CD8-positive, alpha-beta T cell (primary cell): ENCODE measurements at places on chromosomes 4 and X.
A peak's percentile ranks its signal among the peaks of the same experiment; 100 is the strongest.

GRCh38 chr4:3227878-3228675, 20.9 kb upstream of the MSANTD1 start:
- DNase-seq, result no peak

GRCh38 chr4:40461879-40462278, 126.7 kb downstream of the CHRNA9 start:
- no peak for DNase-seq

- no peak for DNase-seq
Observed at GRCh38 chr4:33837043-33837838, 2407.1 kb downstream of the ARAP2 start.

DNA sequence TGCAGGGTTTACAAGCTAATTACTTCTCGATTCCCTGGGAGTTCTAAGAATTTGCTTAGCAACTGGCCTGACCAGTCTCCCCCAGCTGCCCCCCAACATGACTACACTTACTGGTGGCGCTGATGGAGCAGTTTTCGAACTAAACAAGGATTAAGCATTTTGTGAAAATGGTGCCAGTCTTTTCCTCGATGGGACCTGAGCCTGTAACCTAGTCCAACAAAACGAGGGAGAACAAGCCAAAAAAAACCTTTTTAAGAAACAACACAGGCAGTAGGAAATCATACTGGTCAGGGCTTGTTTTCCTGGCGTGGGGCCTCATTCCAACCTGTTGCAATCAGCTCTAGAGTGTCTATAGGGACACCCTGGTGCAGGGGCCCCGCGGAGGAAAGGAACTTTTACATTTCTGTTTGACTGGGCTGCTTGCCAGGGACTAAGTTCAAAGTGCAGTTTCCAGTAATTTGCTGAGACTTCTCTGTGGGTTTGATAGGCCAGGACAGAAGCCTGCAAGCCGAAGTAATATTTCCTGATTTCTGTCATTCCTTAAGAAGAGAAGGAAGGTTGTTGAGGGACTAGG, 158.7 kb downstream of the SPRY1 start:
- no peak for DNase-seq

DNA sequence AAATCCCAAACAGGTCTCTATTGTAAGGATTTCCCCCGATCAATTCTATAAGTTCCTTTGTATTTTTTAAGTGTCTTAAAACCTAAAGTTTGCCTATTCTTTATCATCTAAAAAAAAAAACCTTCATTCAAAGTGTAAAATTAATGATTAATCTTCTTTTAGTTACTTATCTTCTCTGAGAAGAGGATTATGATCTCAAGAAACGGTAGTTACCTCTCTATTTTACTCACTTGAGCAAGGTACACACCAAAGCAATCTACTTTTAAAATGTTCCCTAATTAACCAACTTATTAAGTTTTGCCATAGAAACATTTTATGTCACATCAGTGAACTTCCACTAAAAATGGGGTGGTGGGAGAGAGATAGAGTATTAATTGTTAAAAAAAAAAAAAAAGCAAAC, 15.2 kb upstream of the GALNT7 start:
- DNase-seq, result no peak

DNA sequence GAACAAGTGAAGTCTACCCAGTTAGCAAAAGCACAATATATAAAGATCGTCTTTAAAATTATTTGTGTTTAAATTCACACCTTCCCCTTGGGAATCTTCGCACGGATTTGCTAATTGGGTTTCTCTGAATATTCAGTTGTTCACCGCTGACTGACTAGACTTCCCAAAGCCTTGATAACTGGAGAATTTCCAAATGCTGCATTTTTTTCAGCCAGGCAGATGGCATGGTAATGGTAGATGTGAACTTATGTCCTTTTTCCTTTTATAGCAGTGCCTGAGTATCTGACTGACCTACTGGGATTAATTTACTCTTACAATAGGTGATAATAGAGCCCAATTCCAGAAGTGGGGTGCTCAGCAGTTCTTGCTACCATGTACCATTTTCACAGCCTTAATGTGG, 548.1 kb downstream of the PACRGL start:
- DNase-seq, result no peak

DNA sequence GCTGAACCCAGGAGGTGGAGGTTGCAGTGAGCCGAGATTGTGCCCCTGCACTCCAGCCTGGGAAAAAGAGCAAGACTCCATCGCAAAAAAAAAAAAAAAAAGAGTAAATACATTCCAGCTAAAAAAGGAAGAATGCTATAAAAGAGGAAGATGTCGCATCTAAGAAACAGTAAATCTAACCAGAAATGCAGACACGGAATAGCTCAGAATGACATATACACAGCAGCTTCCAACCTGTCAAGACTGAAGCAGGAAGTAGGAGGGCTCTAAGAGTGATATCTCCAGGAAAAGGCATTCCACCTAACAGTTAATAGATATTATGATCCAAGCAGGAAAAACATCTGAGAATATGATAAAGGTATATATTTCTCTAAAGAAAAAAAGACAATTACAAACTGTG, 16.0 kb downstream of the CLOCK start:
- no peak for DNase-seq

DNA sequence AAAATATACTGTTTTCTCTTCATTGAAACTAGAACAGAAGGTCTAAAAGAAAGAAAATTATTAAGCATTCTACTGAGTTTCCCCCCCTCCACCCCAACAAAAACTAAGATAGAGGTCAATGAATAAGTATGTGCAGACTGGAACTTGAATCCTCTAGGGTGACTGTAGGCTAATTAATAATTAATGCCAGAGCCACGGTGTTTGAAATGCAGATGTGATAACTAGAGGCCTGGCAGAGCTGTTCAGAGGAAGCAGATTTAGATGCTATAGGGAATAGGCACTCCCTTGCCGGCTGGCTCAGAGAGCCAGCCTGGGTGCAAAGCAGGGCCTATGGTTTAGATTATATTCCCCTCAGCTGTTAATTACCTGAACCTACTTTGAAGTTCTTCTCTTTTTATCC, 12.2 kb upstream of the POU3F4 start:
- DNase-seq, result no peak

DNA sequence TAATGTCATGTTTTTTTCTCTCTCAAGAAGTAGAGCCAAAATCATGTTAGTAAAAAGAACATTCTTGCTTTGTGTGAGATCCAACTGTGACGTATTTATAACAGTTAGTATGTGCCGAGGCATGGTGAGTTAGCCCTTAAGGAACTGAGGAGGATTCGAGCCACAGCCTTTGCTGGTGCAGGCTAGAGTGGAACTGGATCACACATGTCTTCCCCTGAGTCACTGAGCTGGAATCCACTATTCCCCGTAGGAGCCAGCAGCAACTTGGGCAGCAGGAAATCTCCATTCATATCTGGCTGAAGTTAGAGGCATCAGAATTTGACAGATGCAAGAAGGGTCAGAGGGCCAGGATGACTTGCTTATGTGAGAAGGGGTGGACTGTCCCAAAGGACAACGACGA, 144.6 kb upstream of the KIT start:
- DNase-seq, result no peak

GRCh38 chr4:52853351-52853750, 8.8 kb upstream of the RASL11B start:
- DNase-seq, result no peak

DNA sequence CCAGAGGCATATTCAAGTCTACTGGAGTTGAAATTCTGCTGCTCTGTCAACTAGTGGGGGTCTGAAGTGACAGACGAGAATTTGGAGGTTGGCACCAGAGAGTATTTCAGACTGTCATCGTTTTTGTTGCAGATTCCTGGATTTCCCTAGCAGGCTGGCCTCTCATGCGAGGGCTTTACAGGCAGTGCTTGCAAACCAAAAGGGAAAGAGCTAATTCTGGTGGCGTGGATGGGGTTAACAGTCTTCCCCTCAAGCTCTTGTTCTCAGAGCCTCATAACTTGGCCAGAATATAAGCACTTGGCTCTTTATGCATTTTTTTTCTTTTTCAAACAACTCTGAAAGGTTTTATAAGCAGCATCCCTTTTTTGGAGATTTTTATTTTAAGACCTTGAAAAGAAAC, at the start of gene SPARCL1:
SPARCL1 (minus strand) TSS at position 190 of the 400 bp plus-strand sequence. CDS start 29,802 bp downstream, outside the sequence.
- DNase-seq, result no peak

GRCh38 chr4:159543831-159544230, 441.0 kb downstream of the RAPGEF2 start:
- DNase-seq, result no peak

DNA sequence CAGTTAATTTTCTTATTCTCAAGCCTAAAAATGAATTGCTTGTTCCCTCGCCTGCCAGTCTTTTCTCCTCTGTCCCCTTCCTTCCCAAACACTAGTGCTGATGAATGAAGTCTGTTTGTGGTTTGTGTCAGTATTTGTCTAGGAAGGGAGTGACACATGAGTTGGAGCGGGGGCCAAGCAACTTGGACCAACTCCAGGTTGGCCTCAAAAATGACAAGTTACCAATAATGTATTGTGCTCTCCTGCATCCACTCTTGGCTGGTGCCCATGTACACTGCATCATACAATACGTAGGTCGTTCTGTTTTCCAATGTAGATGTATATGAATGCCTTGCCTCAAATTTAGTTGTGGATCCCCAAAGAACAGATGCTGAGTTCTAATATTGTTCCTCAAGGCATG, 223.0 kb upstream of the GPC4 start:
- no peak for DNase-seq

DNA sequence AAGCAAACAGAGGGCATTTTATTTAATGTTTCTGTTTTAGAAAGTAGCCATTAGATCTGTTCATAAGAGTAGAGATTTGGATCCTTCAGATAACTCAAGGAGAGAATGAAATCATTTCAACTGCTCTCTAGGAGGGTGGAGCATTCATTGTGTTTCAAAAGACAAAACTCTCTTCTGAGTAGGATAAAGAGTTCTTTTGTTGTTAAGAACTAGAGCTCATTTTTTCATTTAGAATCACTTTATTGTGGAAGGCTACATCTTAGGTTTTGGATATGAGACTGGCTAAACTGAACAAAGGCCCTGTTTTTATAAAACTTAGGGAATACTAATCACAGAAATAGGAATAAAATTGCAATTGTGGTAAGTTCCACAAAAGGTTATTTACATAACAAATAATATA, 193.9 kb upstream of the PCDH10 start:
- no peak for DNase-seq

GRCh38 chrX:124341396-124342132, 4.8 kb upstream of the SH2D1A start:
- DNase-seq, result peak; percentile 27

DNA sequence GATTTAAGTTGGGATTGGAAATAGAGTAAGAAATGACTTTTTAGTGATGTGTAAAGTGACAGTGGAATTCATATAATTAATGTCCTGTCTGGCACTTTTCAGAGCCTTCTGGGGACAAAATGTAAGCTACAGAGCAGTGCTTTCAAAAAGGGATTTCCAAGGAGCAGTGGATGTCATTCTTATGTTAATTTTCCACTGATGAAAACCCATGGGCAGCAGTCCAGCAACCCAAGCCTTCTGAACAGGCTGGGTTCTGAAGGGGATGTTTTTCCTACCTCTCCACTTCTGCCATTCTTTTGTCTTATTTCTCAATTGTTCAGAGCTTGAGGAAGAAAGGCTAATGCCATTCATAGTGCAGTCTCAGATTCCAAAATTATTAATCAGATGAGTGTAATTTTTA, 717.6 kb upstream of the HS3ST1 start:
- DNase-seq, result no peak

DNA sequence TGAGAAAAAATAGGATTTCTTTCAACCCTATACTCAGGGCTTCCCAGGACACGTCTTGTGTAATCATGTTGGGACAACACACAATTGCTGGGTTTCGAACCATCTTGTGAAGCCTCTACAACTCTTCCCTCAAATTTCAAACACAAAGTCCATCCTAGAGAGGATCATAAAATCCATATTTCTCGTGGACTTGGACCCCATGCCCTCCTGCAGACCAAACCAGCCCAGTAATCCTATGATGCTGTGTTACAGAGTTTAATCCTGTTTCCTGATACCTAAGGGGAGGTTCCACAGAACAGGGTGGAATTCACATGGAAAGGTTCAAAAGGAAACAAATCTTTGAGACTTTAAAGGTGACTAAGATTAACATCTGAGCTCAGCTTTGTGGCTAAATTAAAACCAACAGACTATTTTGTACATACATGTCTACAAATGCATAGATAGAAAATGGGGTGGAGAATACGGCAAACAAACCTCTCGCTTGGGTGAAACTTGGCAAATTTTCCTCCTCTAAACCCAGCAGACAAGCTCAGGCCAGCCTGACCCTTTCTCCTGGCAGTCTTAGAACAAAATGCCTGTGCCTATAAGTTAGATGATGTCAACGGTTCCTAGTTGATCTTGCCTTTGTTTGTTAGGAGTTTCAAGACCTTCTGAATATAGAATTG, 38.1 kb downstream of the EGFL6 start:
- DNase-seq, result no peak

DNA sequence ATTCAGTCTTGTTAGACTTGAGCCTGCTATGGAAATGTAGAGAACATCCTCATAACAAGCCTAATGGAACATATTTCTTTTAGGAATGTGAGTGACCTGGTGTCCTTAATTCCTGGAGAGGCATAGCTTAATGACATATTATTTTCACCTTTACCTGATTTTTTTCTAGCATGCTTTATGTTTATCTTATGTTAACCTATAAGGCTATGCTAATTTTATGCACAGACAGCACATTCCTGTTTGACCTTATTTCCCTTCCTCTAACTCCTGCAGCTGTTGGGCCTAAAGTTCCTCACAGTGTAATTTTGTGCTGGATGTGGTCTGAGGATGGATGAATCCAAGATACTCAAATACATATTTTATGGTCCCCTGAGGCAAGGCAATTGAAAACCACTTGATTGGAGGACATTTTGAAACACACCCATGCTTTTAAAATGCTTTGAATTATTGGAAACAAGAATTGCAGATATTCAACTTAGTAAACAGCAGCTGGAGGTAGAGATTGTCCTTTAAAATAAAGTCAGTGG, 111.5 kb downstream of the LARP7 start:
- DNase-seq, result no peak

DNA sequence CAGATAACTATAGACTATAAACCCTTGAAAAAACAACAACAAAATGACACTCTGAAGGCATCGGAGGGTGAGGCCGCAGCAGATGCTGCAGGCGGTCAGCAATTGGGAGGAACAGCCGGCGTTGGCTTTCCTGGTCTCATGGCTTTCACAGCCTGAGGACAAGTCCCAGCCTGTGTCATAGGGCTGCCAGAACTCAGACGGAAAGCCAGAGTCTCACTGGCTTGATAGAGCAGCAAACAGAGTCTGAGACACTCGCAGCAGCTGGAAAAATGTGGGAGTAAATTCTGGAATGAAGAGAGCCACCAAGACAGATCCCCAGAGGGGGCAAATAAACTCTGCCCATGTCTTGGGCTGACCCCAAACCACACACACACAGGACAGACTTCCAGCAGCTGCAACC, 86.3 kb downstream of the PPP2R2C start:
- DNase-seq, result no peak

- no peak for DNase-seq
Observed at GRCh38 chrX:22351966-22352365, 79.3 kb downstream of the CBLL2 start.
